ENCODE measurements at places on chromosomes 13 and 19. TPM values are rescaled to one million over a fixed set of nuclear protein-coding genes. Genes with fewer than 3 reads are reported as not detected.

Gene FLT3
- 3.4 TPM for polyA plus RNA-seq

Gene GFY
- polyA plus RNA-seq = 0.54 TPM

Gene ZNF91
- 51.6 TPM for polyA plus RNA-seq

Gene MBD3L3
- not detected for polyA plus RNA-seq

Gene LHB
- not detected for polyA plus RNA-seq

Gene PSG5
- 0.35 TPM for polyA plus RNA-seq

Gene SIGLEC8
- polyA plus RNA-seq = 3.8 TPM

Gene C5AR1
- 3.5 TPM for polyA plus RNA-seq

Gene LAIR1
- polyA plus RNA-seq = 6.7 TPM

Gene YJEFN3
- polyA plus RNA-seq = 20.9 TPM

Gene ZNF534
- 1.2 TPM for polyA plus RNA-seq

Gene CEBPA
- polyA plus RNA-seq = 6.7 TPM

Gene PLPP2
- polyA plus RNA-seq = 24.2 TPM

Gene FGF14
- polyA plus RNA-seq = 45.9 TPM

Gene FGF9
- 24.0 TPM for polyA plus RNA-seq

Gene CC2D1A
- 81.1 TPM for polyA plus RNA-seq

Gene ZNF440
- 13.1 TPM for polyA plus RNA-seq

Gene ENOX1
- 20.5 TPM for polyA plus RNA-seq

Gene LGI4
- polyA plus RNA-seq = 37.5 TPM

Gene ERICH4
- not detected for polyA plus RNA-seq

Gene ANGPTL4
- 11.8 TPM for polyA plus RNA-seq

Gene PALM3
- polyA plus RNA-seq = 26.8 TPM

Gene FCER2
- polyA plus RNA-seq = 0.27 TPM

Gene SLC10A2
- polyA plus RNA-seq = not detected

Gene TMEM221
- polyA plus RNA-seq = 4.2 TPM

Gene KCNC3
- polyA plus RNA-seq = 48.3 TPM

Gene WDR62
- 6.6 TPM for polyA plus RNA-seq

Gene GNA15
- 2.8 TPM for polyA plus RNA-seq

Gene HOMER3
- polyA plus RNA-seq = 39.2 TPM

Gene ZNF888
- 2.3 TPM for polyA plus RNA-seq

Data from spinal cord (tissue), 10 donors.